ENCODE measurements at places on chromosomes 16 and 17.

DNA sequence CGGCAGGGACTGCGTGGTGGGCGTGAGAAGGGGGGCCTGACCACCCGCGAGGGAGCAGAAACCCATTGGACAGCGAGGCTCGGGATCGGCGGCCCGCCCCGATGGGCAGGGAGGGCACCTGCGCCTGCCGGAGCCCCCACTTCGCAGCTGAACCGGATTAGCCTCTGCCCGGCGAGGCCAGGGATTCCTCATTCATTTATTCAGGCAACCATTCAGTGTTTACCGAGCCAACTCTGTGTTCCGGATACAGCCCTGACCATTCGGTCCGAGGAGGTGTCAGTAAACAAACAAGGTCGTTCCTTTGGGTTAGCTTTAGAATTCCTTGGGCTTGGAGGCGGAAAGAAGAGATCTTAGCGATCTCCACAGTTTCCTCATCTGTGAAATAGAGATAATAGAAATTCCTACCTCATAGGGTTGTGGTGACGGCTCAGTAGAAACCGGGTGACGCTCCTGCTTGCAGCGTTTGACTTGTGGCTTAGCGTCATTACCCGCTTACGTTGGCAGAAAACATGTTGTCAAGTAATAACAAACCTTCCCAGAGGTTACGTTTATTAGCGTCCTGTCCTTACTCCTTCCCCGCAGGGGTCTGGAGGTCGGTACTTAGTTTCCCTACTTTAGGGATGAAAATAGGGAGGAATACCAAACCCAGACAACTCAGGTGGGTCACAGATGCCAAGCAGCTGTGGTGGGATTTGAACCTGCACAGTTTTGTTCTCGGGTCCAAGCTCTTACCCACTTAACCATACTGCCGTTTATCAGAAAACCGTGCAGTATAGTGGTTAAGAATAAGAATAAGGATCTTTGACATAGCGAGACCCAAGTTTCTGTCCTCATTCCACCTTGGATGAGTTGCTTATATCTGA, 893 bp downstream of the POLR3E start:
- peak; percentile 87 for DNase-seq

DNA sequence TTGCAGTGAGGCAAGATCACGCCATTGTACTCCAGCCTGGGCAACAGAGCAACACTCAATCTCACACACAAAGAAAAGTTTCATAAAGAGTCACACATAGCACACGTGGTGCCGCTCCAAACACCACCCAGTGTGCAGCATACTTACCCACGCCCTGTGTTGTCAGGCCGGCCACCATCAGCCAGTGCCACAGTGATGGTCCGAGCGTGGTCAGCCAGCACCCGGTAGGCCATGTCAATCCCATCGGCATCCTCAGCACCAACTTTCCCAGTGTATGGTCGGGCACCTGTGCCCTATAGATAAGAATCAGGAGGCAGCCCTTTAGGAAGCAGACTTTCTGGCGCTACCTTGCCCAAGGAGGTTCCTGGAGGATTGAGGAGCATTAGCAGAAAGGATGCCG, 17.7 kb upstream of the EXOSC6 start:
- DNase-seq = no peak

DNA sequence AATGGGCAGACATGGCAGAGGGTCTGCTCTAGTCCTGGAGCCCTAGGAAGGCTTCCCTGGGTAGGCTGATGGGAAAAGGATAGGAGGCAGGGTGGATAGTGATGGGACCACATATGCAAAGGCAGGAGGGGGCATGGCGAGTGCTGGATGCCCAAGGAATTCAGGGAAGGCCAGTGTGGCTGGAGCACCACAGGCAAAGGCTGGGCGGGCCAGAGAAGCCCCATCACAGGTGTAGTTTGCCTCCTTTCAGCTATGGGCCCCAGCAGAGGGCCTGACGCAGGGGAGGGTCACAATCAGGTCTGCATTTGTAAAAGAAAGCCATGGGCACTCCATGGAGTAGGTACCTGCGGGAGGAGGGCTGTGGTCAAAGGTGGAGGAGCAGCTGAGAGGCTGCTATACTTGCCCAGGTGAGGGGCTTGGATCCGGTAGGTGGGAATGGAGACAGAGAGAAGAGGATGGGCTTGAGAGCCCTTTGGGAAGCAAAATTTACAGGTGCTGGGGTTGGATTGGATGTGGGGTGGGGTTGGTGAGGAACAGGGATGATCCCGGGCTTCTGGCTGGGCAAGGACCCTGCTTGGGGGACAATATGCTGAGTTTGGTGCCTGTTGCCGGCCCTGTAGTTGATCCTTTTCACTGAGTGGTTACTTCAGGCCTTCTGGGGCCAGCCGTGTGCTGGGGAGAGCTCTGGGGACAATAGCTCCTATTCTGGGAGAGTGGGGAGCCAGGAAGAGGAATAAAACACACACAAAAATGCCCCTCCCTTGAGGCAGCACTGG, 6.5 kb upstream of the COL1A1 start:
- no peak for DNase-seq

- no peak for DNase-seq
These were observed 18.5 kb upstream of the N4BP1 start for GRCh38 chr16:48628359-48628985.

DNA sequence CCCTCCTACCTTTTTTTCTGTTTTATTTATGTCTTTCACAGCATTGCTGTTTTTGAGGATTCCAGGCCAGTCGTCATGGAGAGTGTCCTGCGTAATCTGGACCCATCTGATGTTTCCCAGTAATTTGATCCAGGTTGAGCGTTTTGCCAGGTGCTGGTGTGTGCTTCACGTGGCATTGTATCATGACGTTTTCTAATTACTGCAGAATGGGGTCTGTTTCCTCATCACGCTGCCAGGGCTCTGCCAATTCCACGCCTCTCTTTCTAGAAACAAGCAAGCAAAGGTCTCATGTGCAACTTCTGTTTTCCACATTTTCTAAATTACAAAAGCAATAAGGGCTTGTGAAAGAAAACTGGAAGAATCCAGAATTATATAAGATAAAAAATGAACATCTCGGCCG, 28.3 kb upstream of the BHLHA9 start:
- no peak for DNase-seq

- DNase-seq = no peak
These were observed 13.5 kb upstream of the PLEKHG4 start for GRCh38 chr16:67265834-67266233.

DNA sequence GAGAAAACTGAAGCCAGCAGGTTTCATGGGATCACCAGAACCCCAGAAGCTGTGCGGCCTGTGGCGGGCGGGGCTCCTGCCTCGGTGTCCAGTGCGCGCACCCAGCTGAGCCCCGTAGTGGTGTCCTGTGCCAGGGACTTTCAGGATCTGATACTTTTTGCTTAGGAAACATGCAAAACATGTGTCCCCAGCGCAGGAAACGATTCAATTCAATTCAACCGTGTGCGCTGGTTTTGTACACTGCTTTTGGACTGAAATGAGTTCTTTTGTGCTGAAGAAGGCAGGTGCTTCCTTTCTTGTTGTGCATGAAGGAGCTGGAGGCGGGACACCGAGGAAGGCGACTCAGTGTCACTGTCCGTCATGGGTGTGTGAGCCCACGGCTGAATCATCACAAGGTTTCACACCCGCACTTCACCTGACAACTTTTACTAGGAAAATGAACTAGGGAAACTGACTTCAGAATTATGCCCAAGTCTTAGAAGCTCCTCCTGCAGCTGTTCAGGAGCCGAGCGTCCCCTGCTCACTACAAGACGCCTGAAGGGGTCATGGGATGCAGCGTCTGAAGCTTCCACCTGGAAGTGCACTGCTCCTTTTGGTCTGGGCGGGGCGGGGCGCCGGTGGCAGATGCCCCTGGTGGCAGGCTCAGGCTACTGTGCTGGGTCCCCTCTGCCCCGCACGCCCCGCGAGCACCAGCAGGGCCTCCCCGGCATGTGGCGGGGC, 31.4 kb upstream of the ZNF750 start:
- no peak for DNase-seq

DNA sequence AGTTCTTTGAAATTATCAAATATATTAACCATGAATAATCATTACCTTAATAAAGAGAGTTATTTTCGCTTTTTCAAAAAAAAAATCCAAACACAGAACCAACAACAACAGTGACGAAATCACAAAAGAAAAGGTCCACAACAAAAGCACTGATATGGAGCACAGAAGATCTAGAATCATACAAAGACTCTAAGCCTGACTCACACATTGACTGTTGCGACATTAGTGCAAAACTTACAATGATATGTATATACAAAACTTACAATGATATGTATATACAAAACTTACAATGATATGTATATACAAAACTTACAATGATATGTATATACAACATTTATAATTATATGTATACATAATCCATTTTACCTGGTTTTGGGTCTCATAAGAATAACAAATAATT, 117.7 kb downstream of the USP22 start:
- DNase-seq = no peak

- peak; percentile 90 for DNase-seq
These were observed 8.8 kb downstream of the JUP start for GRCh38 chr17:41777574-41778188.

- no peak for DNase-seq
These were observed 403 bp downstream of the TEPSIN start for GRCh38 chr17:81238490-81238814.

DNA sequence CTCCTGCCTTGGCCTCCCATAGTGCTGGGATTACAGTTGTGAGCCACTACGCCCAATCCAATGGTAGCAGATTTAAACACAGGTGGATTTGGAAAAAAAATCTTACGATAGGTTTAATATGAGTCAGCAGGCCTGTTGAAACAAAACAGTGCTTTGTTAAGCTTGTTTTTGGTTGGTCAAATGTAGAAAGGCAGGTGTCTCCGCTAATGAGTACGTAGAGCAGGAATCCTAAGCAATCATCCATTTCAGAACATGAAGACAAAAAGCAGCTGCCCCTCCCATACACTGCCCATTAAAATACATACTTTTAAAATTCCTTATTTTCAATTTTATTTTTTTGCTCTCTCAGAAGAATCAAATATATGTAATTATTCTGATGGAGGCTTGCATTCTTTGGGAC, 1.9 kb upstream of the WWOX start:
- no peak for DNase-seq

DNA sequence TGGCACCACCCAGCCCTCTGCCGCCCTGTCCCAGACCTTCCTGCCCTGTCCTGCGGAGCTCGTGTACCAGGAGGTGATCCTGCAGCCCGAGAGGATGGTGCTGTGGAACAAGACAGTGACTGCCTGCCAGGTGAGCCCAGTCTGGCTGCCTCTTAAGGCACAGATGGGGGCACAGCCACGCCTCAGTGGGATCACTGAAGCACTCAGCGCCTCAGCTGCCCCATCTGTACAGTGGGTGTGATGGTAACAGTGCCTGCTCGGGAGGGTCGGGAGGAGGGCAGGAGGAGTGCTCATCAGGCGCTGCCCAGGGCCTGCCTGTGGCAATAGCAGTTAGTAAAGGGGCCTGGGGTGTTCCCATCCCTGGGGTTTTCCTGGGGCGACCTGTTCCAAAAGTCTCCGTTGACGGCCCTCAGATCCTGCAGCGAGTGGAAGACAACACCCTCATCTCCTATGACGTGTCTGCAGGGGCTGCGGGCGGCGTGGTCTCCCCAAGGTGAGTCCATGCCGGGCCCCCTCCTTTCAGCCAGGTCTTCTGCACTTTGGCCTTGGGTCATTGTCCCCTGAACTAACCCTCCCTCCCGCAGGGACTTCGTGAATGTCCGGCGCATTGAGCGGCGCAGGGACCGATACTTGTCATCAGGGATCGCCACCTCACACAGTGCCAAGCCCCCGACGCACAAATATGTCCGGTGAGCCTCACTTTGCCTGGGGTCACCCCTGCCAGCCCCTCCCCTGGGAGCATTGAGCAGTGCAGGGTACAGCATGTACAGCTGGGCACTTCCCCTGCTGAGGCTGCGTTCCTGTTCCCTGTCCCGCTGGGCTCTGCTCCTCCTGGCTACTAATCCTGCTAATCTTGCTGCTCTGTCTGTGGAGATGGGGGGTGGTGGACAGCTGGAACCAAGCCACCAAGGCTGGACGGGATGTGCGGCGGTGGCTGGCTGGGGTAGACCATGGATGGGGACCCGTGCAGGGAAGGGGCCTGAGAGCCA, 4.5 kb upstream of the TCAP start:
- DNase-seq = no peak

DNA sequence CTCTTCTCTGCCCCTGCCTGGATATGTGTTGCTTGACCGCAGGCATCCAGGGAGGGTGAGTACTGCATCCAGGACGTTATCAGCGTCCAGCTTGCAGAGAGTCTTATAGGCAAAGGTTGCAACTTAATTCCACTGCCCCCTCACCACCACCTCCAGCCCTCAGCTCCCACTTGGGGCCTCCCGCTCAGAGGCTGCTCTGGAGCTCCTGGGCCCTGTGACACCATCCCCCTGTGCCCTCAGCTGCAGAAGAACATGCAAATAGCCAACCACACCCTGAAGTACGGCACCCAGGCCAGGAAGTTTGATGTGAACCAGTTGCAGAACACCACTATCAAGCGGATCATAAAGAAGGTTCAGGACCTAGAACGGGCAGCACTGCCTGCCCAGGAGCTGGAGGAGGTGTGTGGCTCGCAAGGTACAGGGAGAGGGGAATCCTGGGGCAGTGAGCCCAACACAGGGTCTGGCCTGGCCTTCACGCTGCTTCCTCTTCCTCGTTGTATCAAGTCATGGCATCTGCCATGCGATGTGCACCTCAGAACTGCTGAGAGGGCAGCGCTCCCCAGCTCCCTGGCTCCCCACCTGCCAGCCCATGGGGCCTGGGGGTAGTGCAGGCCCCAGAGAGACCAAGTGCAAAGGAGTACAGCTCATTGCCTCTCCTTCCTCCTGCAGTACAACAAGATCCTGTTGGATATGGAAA, 9.6 kb downstream of the ACE start:
- DNase-seq = no peak

DNA sequence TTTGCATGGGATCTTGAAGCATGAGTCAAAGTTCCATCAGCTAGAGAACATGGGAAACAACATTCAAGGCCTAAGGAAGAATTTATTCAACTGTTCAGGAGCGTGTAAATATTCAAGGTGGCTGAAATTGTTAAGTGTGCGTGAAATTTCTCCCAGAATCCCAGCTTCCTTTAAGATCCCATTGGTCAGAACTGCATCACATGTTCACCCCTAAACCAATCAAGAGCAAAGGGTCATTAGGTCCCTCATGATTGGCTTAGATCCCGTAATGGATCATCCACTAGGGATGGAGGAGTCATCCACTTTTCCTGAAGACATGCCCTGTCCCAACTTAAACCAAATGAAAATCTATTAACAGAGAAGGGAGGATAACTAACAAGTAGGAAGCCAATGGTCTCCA, 201.6 kb downstream of the TMEM114 start:
- no peak for DNase-seq

GRCh38 chr17:38899421-38899820, 26.0 kb upstream of the LASP1NB start:
- DNase-seq = no peak

DNA sequence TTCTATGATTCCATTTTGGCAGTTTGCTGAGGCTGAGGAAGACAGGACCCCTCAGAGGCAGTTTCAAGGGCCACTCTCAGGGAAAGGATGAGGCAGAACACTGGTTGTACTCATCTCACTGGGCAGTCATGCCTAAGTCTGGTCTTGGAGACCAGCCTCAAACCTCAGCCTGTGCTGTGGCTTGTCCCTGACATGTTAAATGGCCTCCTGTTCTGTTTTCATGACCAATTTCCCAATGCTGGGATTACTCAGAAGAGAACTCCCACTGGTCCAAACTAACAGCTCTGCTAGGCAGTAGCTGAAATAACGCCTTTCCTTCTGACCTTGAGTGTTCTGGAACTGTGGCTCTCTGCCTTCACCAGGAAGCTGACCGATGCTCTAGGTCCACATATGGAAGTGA, 8.4 kb upstream of the SPDYE4 start:
- DNase-seq = no peak

- peak; percentile 29 for DNase-seq
These were observed 20.6 kb upstream of the SNTB2 start for GRCh38 chr16:69166221-69166833.

GRCh38 chr17:35743626-35744328, 9.3 kb downstream of the GAS2L2 start:
- DNase-seq = no peak

- no peak for DNase-seq
These were observed 208.9 kb upstream of the WSCD1 start for GRCh38 chr17:5861246-5861645.
